Left lung (tissue), 14 donors: ENCODE measurements at places on chromosomes 4 and X. TPM values are rescaled to one million over a fixed set of nuclear protein-coding genes. Genes with fewer than 3 reads are reported as not detected.

Gene ZMAT1
- total RNA-seq, result 3.3 TPM

Gene TNMD
- total RNA-seq, result not detected

Gene HPSE
- 19.2 TPM for total RNA-seq

Gene ARX
- 0.26 TPM for total RNA-seq

Gene STK32B
- 1.9 TPM for total RNA-seq

Gene UVSSA
- 33.0 TPM for total RNA-seq

Gene XKRX
- 7.4 TPM for total RNA-seq

Gene MAGEA2
- not detected for total RNA-seq

Gene PAGE2
- not detected for total RNA-seq

Gene GAGE1
- not detected for total RNA-seq

Gene GSTCD
- 14.5 TPM for total RNA-seq

Gene NDST4
- total RNA-seq, result not detected

Gene RAB9B
- 1.6 TPM for total RNA-seq

Gene CXCL9
- total RNA-seq, result 1.1 TPM

Gene KCTD8
- total RNA-seq, result 0.20 TPM

Gene MAGEA8
- total RNA-seq, result not detected

Gene LUZP4
- total RNA-seq, result not detected

Gene CCNB3
- total RNA-seq, result 0.85 TPM

Gene PPEF2
- not detected for total RNA-seq

Gene POLN
- total RNA-seq, result 3.3 TPM

Gene CT45A3
- total RNA-seq, result not detected

Gene EVC2
- total RNA-seq, result 5.7 TPM

Gene VCX
- not detected for total RNA-seq

Gene GABRQ
- not detected for total RNA-seq

Gene PRRG1
- 8.6 TPM for total RNA-seq

Gene PDHA2
- total RNA-seq, result not detected

Gene DSPP
- not detected for total RNA-seq

Gene FHDC1
- total RNA-seq, result 32.9 TPM

Gene EGF
- 4.3 TPM for total RNA-seq

Gene TLR2
- total RNA-seq, result 170 TPM

Gene FAAH2
- 5.0 TPM for total RNA-seq

Gene TMSB15B
- total RNA-seq, result 1.3 TPM

Gene MXRA5
- 51.7 TPM for total RNA-seq

Gene ADAD1
- total RNA-seq, result not detected

Gene ATP8A1
- total RNA-seq, result 60.9 TPM

Gene SMAD1
- 22.0 TPM for total RNA-seq

Gene PAPSS1
- 57.5 TPM for total RNA-seq

Gene SPANXN3
- not detected for total RNA-seq

Gene GRIA3
- total RNA-seq, result 0.37 TPM

Gene HPGDS
- total RNA-seq, result 4.4 TPM

Gene TAPT1
- total RNA-seq, result 42.9 TPM

Gene TREX2
- 1.1 TPM for total RNA-seq

Gene CXCL11
- 0.41 TPM for total RNA-seq

Gene GPR173
- 3.6 TPM for total RNA-seq

Gene TRIM75
- total RNA-seq, result not detected

Gene CT83
- not detected for total RNA-seq

Gene CT45A2
- not detected for total RNA-seq

Gene XAGE1B
- 0.68 TPM for total RNA-seq

Gene ENPEP
- 7.3 TPM for total RNA-seq

Gene GAGE12H
- total RNA-seq, result not detected

Gene RPA4
- total RNA-seq, result 1.2 TPM

Gene GRIA2
- total RNA-seq, result not detected

Gene PABPC4L
- total RNA-seq, result 0.97 TPM

Gene FAM241A
- total RNA-seq, result 3.3 TPM

Gene TMEM156
- total RNA-seq, result 1.1 TPM

Gene GPR82
- total RNA-seq, result 0.17 TPM

Gene COMMD8
- total RNA-seq, result 20.1 TPM
